H1 (cell line): ENCODE measurements at places on chromosomes 7 and 10. TPM values are rescaled to one million over a fixed set of nuclear protein-coding genes. Genes with fewer than 3 reads are reported as not detected.

DNA sequence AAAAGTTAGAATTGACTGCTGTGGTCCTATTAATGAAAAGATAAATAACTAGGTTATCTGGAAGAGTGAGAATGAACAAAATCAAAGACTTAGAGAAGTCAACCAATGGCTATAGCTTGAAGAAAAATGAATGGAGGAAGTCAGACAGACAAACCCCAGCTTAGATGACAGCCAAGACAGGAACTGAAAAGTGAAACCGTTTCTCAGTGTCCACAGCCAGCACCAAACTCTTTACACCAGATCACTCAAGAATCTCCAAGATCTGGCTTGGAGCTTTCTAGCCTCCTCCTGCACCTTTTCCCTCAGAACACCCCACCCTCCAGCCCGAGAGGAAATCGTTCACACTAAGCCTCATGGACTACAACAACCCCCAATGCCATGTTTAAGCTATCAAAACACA is 167.0 kb downstream of the SFMBT2 start:
- H3K4me1 ChIP-seq, result no peaks in the 10 kb centered on the region
- DNase-seq, result no peak
- no peak overlapping the region for H3K27ac ChIP-seq
- H3K4me3 ChIP-seq, result no peak overlapping the region

- peaks cover 4% of the 10 kb centered on the region; the same call in 1 of the 2 replicates for H3K27me3 ChIP-seq
- no peak for DNase-seq
- H3K36me3 ChIP-seq, result no peaks in the 10 kb centered on the region
- no peaks in the 10 kb centered on the region for H3K4me1 ChIP-seq
- H3K27ac ChIP-seq, result no peak overlapping the region
Observed at GRCh38 chr10:75648351-75648750, 216.9 kb downstream of the LRMDA start.

GRCh38 chr10:88039496-88040200 is 176.2 kb downstream of the PTEN start:
- H3K27me3 ChIP-seq, result no peaks in the 10 kb centered on the region
- no peaks in the 10 kb centered on the region for H3K36me3 ChIP-seq
- DNase-seq, result no peak
- H3K27ac ChIP-seq, result no peak overlapping the region

- no peak overlapping the region for H3K4me3 ChIP-seq
- no peak overlapping the region for H3K27ac ChIP-seq
- DNase-seq, result no peak
- H3K36me3 ChIP-seq, result no peaks in the 10 kb centered on the region; the same call in 1 of the 2 replicates
- H3K27me3 ChIP-seq, result no peaks in the 10 kb centered on the region
- peaks cover 3% of the 10 kb centered on the region for H3K4me1 ChIP-seq
Observed at GRCh38 chr7:7795630-7796121, 77.3 kb upstream of the RPA3 start.

GRCh38 chr10:24350070-24350921 is 141.4 kb downstream of the KIAA1217 start:
- no peak overlapping the region for H3K4me3 ChIP-seq
- H3K27me3 ChIP-seq, result no peaks in the 10 kb centered on the region
- DNase-seq, result no peak
- no peak overlapping the region for H3K27ac ChIP-seq

Gene UCN3
- polyA plus RNA-seq, result not detected in 2 replicates

Gene OPN1SW
- not detected in 2 replicates for polyA plus RNA-seq

DNA sequence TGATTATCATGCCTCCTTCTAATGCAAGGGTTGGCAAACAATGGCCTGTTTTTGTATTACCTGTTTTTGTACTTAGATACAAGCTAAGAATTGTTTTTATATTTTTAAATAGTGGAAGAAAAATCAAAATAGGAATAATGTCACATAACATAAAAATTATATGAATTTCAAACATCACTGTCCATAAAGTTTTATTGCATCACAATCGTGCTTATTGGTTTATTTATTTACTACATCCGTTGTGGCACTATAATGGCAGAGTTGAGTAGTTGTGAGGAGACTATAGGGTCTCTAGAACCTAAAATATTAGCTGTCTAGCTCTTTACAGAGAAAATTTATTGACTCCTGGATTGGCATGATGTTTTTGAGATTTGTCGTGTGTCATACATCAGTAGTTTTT is 4.1 kb downstream of the KIF20B start:
- no peak overlapping the region for H3K4me3 ChIP-seq
- H3K4me1 ChIP-seq, result no peaks in the 10 kb centered on the region
- DNase-seq, result no peak

- no peaks in the 10 kb centered on the region for H3K4me1 ChIP-seq
- H3K36me3 ChIP-seq, result no peaks in the 10 kb centered on the region
- peak; percentile 82 for DNase-seq
- peak within 1 kb of the TSS; percentile 84 for H3K27ac ChIP-seq
Observed at GRCh38 chr7:55964261-55965099, at the start of gene NIPSNAP2. TSS of gene NIPSNAP2 (plus strand) at chr7:55964585. CDS start at chr7:55964610, 25 bp downstream.

Gene CYP2C19
- polyA plus RNA-seq, result not detected in 2 replicates

DNA sequence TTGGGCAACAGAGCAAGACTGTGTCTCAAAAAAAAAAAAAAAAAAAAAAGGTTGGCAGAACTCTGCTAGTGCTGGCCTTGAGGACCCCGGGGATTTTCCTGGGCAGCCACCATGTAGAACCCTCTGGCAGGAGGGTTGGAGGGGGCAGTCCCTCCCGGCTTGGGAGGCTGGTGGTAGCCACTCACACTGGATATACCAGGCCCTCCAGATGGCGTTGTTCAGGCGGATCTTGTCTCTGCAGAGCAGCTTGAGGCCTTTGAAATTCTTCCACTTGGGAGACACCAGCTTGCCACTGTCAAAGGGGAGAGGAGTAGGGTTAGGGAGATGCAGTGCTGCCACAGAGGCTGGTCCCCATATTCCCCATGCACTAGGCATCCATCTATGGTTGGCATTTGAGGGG is 8.4 kb downstream of the MLXIPL start:
- no peak overlapping the region for H3K4me3 ChIP-seq
- no peak for DNase-seq
- no peak overlapping the region for H3K27ac ChIP-seq
- H3K4me1 ChIP-seq, result no peaks in the 10 kb centered on the region
- H3K27me3 ChIP-seq, result no peaks in the 10 kb centered on the region

- DNase-seq, result no peak
- H3K36me3 ChIP-seq, result no peaks in the 10 kb centered on the region
- H3K27me3 ChIP-seq, result no peaks in the 10 kb centered on the region
- no peak overlapping the region for H3K27ac ChIP-seq
Observed at GRCh38 chr10:128489324-128490247, 363.4 kb upstream of the MKI67 start.
